ENCODE measurements at places on chromosomes 2 and 18.

DNA sequence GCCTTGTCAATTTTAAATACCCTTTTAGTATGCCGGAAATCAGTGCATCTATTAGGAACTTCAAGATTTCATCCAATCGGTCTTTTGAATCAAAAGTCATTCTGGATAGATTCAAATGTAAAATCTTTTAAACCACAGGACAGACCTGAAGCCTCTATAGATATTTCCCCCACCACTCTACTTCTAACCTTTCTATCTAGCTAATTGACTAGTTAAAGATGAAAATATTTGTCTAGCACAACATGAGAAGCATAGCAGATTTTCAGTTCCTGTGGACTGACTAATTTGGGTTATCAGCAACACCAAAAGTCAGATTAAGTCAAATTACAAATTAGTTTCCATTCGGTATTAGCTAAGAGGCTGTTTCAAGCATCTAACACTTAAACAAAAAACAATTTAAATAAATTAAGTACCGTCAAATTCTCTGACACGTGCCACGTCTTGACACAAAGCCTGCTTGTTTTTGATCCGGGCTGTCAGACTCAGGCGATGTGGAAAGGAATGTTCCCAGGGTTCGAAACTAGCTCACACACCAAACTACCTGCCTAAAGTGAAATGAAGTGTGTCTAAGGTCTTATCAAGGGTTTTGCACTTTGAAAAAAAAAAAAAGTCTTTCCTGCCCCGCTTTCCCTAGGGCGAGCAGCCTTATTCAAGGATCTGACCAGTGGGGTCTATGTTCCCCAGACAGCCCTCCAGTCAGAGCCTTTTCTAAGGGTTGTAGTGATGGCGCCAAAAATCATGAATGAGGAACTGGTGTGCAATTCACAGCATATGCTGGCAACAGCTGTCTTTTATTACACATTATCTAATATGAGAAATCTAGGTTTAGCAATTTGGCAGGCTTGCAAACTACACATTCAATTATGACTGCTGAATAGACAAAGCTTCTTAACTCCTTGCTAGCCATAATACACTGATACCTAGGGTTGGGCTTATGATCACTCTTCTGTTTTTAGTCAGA lies 4.7 kb downstream of the CYTIP start:
- no peak for DNase-seq

DNA sequence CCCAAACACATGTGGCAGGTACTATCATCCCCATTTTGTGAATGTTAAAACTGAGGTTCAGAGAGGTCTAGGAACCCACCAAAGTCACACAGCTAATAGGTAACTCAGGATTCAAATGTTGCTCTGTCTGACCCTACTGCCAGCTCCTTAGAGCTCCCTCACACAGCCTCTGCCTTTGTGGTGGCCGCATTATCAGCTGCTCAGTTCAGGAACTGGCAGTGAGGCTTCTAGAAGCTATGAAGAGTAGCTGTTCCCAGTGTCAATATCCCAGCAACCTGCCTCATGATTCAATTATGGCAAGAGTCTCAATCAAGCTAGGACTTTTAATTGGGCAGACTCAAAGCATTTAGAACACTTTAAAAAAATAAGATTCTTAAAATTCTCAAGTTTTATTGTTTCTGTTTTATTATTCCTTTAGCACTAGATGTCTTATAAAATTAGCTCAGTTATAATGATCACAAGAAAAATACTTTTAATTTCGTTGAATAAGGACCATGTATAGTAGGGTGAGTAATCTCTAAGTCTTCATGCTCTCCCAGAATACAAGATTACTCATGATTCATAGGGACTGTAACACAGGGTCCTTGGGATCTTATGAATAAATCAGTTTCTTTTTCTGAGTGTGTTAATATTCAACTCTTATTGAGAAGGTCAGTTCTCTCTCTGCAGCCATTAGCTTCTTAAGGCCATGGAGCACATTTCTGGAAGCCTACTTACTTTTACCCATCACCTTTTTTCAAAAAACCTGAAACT lies 342.7 kb downstream of the RND3 start:
- DNase-seq, result no peak

- no peak for DNase-seq
Observed at GRCh38 chr2:23509596-23510292, 124.8 kb downstream of the KLHL29 start.

- no peak for DNase-seq
Observed at GRCh38 chr2:202148515-202149154, 75.6 kb downstream of the KIAA2012 start.

- no peak for DNase-seq
Observed at GRCh38 chr2:48070415-48070814, 164.1 kb upstream of the FBXO11 start.

DNA sequence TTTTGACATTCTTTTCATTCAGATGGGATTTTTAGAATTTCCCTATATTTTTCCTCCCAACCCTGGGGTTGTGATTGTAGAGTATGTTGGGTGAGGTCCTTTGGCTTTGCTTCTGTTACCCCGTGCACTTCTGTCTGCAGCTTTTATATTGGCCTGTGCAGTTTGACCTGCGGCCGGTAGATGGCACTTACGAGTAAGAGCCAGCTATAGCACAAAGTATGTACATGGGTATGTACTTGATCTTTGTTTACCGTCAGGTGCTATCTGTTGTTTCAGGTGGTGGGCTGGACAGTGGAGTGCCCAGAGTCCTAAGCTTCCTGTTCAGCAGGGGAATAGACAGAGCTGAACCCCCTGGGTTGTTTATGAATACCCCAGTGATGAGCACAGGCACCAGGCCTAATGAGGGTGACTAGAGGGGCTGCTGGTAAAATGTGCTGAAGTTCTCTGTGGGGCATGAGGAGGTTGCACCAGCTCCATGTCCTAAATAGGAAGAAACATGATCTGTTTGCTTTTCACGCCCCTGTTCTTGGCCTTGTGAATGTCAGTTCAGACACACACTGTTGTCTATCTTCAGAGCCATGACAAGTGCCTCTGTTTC lies 58.9 kb upstream of the THUMPD2 start:
- no peak for DNase-seq

DNA sequence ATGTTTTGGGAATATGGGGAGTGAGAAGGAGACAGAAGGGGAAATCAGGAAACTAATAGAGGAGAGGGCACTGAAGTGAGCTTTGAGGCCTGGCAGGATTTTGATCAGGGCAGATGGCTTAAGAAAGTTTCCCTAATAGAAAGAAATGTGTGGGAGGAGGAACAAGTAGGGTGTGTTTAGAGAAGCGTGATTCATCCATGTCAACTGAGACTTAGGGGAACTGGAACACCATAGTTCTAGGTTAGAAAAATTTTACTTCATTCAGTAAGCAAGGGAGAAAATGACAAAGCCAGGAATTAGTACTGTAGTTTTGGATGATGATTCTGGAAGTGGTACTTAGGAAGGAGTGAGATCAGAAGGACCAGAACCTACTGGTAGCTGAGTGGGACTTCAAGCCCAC lies 296.0 kb downstream of the PLCL1 start:
- no peak for DNase-seq

- DNase-seq, result no peak
Observed at GRCh38 chr18:68915061-68915460, 117.2 kb downstream of the CCDC102B start.

GRCh38 chr2:72955228-72956049 lies 38.1 kb downstream of the EMX1 start:
- no peak for DNase-seq

DNA sequence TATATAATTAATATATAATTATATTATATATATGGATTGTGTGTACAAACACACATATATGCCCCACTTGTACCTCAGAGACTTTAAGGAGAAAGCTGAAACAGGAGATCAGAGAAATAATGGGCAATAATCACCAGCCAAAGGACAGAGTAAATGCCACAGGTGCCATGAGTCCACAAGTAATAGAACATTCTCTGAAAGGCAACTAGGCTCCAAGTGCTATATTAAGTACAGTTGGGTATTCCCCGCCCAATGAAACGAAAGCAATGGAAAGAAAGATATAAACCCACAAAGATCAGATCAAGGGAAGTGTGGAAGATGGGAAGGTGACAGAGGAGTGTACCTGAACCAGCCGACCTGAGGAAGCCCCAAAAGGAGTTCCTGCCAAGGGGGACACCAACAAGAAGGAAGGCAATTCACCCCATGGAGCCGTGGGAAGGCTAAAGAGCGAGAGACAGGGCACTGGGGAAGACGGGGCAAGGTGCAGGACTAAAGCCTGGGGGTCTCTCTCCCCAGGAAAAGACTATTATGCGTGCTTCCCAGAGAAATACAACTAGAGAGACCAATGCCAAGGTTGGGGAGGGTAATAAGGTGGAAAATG lies 19.0 kb downstream of the DYM start:
- no peak for DNase-seq

GRCh38 chr18:8717011-8717770 lies 11.8 kb downstream of the MTCL1 start:
- no peak for DNase-seq

DNA sequence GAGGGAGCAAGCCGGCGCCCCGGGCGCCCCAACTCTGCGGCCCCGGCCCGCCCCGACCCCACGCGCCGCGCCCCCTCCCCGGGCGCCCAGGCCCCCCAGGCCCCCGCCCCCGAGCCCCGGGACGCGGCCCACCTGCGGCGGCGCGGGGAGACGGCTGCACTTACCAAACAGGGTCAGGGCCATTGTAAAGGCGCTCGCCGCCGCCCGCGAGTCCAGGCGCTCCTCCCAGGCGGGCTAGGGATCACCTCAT lies 526 bp downstream of the CHN1 start:
- DNase-seq, result no peak

GRCh38 chr2:82169379-82169778 lies 1864.8 kb upstream of the LRRTM1 start:
- DNase-seq, result no peak

GRCh38 chr2:122927710-122928557 lies 1097.2 kb upstream of the CNTNAP5 start:
- DNase-seq, result no peak

GRCh38 chr18:10798727-10799550 lies 273.1 kb downstream of the NAPG start:
- no peak for DNase-seq

GRCh38 chr2:98875081-98875728 lies 60.8 kb downstream of the CRACDL start:
- DNase-seq, result no peak

- peak; percentile 85 for DNase-seq
Observed at GRCh38 chr18:55833543-55833942, 245.6 kb upstream of the TCF4 start.

- DNase-seq, result no peak
Observed at GRCh38 chr2:135163306-135163705, 111.2 kb downstream of the RAB3GAP1 start.

- DNase-seq, result no peak
Observed at GRCh38 chr2:58057707-58058530, 11.3 kb downstream of the VRK2 start.

All from amniotic stem cell (primary cell).